Activated B cell treated with CpG ODN at 0.5 μM for 24 hours (primary cell): ENCODE measurements at places on chromosomes 12 and 14. TPM values are rescaled to one million over a fixed set of nuclear protein-coding genes. Genes with fewer than 3 reads are reported as not detected.

DNA sequence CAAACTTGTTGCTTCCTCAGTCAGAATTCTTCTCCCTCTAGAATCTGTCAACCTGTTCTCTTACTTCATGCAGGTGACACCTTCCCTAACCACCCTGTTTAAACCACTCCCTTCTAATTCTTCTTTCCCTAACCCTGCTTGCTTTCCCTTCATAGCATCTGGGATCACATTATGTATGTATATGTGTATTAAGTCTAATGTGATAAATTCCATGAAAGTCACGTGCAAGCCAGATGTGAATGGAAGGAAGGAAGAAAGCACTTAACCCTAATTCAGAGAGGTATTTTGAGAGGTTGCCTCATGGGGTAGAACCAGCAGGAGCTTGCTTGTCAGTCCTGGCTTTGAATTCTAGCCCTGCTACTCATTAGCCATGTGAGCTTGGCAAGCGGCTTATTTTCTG lies 340.0 kb downstream of the TRHDE start:
- DNase-seq = no peak

- DNase-seq = no peak
Measured at GRCh38 chr14:75258079-75258802, 20.4 kb upstream of the FOS start.

DNA sequence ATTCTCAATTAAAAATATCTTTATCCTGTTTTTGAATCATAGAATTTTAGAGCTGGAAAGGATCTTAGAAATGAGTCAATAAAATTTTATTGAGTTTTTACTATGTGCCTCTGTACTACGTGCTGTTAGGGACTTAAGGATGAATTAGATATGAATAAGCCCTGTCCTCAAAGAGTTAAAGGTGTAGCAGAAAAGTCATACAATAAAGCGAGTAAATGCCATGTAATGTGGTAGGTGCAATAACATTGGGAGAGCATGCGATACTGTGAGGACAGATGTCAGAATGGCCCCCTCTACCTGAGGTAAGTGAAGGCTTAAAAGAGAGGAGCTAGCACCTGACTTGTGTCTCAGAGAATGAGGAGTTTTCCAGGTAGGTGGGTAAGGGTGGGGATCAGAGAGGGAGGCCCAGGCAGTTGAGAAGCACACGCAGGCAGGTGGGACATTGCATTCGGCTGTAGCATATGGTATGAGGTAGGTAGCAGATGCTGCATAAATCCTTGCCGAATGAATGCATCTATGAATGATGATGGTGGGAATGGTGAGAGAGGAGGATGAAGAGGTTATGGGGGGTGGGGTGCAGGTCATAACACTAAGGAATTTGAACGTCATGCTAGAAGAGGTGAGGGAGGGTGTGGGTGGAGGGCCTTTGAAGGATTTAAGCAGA lies 35.4 kb upstream of the ATP23 start:
- no peak for DNase-seq

Gene DNAJC22
- not detected in 2 replicates for total RNA-seq

- no peak for DNase-seq
Measured at GRCh38 chr14:28059254-28059653, 707.3 kb upstream of the FOXG1 start.

GRCh38 chr12:46214668-46215436 lies 54.0 kb downstream of the SLC38A1 start:
- DNase-seq = no peak

GRCh38 chr12:101592921-101593320 lies 1.9 kb upstream of the MYBPC1 start:
- DNase-seq = no peak

GRCh38 chr12:47774663-47775062 lies 1.6 kb downstream of the SLC48A1 start:
- no peak for DNase-seq

DNA sequence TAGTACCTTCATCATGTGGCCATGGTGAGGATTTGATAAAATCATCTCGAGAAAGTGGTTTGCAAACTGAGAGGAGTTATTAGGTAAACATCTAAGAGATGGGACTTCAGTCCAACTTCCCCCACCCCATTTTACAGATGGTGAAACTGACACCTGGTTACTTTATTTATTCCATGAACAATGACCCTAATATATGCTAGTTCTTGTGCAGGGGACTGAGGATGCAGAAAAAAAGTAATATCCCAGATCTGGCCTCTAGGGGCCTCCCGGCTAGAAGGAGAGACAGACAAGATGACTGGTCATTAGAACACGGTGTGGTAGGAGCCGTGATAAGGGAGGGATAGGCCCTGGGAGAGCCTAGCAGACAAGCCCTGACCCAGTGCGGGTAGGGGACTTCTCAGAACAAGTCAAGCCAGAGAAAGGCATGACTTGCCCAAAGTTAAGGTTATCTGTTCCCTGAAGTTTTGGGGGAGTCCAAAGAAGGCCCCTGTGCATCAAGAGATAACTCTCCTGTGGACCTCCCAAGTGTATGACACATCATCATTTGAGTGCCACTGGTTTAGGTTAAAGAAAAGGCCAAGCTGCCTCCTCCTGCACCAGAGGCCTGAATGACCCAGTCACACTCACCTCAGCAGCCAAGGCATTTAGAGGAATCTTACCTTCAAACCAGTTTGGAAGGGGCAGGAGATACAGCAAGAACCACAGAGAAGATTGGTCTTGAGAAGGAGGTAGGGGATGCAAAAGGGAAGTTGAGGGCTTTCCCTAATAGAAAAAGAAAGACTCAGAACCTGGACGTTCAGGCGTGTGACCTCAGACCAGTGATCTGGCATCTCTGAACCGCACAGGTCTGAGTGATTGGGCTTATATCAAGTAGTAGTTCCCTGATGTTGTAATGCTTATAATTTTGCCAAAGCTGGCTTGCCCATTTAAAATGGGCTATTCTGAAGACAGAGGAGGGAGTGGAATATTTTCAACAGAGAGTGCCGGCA lies 1.6 kb downstream of the CMKLR1 start:
- no peak for DNase-seq

DNA sequence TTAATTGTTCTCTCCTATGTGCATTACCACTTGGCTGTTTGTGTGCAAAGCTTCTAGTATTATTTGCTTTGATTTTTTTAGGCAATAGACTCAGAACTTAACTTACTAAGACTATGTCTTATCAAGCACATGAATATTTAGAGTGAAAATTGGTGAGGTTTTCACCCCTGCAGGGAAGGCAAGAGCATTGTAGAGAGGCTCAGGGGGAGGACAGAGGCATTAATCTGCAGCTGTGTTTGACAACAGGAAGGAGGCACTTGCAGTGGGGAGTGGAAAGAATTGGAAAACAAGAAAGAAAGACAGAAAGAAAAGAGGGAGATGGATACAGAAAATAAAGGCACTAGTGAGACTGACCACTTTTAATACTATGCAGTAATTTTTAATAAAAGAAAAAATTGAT lies 431.6 kb downstream of the PDZRN4 start:
- DNase-seq = no peak

DNA sequence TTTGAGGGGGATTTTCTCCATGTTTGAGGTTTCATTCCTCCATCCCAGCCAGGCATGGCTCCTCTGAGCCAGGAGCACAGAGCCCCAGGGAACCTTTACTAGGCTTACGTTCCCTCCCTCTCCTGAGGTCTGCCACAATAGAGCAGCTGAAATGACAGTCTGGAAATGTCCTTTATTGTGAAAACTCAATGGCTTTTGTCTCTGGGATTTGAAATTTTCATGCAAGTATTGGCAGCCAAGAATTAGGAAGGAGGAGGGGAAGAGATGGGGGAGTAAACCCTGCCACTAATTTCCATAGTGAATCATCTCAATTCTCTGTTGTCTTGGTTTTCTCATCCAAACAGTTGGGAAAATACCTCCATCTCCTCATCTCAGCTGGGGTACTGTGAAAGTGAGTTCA lies 2.6 kb upstream of the PLEKHG3 start:
- DNase-seq = no peak

GRCh38 chr14:98252820-98253219 lies 1019.2 kb downstream of the BCL11B start:
- no peak for DNase-seq

GRCh38 chr12:76024102-76024781 lies 7.3 kb downstream of the PHLDA1 start:
- no peak for DNase-seq

Gene ADGRD1
- total RNA-seq = 0.46 and 0.47 TPM in 2 replicates

Gene ERBB3
- total RNA-seq = not detected in 2 replicates

- DNase-seq = no peak
Measured at GRCh38 chr14:36320897-36321381, 502 bp upstream of the MBIP start.

DNA sequence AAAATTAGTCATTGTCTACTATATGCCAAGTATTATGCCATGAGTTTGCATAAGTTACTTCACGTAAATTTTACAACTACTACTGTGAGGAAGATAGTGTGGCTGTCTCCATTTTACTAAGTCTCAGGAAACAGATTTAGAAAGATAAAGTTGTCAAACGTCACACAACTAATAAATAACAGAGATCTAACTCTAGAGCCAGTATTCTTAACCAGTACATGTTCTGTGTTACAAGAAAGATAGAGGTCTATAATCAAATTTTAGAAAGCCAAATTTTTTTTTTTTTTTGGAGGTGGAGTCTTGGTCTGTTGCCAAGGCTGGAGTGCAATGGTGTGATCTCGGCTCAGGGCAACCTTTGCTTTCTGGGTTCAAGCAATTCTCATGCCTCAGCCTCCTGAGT lies 14.2 kb downstream of the CLEC4C start:
- no peak for DNase-seq

DNA sequence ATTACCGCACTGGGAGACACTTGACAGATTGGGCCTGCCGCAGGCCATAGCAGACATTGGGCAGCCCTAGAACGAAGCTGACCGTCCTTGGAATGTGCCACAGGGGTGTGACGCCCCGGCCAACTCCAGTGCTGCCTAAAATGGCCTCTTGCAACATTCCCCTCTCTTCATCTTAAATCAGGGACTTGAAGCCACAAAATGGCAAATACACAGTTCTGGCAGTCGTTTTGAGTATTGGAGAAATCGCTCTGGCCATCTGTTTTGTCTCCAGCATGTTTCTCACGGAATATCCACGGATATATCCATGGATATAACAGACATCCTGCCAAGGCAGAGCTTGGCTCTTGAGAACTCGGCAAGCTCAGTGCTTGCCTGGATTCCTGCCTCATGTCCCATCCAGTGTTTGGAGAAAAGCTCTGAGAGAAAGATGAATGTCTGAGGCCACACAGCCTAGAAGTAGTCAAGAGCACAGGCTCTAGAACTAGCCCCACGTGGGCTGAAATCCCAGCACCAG lies 158.4 kb downstream of the CHST11 start:
- no peak for DNase-seq

DNA sequence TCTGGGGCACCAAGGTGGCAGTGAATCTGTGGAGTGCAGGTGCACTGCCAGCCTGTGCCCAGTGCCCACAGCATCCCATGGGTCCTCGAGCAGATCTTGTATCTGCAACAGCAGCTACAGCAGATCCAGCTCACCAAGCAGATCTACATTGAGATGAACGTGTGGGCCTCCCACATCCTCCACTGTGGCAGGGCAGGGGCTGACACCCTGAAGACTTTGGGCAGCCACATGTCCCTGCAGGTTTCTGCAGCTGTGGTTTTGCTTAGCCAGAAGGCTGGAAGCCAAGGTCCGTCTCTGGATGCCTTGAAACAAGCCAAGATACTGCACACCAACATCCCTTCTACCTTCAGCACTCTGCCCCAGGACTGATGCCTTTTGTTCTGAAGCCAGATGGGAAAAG lies 338.8 kb upstream of the OR4E1 start:
- no peak for DNase-seq

DNA sequence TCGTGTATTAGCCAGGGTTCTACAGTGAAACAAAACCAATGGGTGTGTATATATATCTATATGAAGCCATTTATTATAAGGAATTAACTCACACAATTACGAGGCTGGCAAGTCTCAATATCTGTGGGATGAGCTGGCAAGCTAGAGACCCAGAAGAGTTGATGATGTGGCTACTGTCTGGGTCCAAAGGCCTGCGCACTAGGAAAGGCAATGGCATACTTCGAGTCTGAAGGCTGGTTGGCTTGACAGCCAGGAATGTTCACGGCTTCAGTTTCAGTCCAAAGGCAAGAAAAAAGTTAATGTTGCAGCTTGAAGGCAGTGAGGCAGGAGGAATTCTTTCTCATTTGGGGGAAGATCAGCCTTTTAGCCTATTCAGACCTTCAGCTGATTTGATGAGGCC lies 893.3 kb upstream of the LRFN5 start:
- no peak for DNase-seq

- no peak for DNase-seq
Measured at GRCh38 chr12:88562846-88563582, 17.3 kb downstream of the KITLG start.

- no peak for DNase-seq
Measured at GRCh38 chr12:89092297-89092696, 260.0 kb downstream of the DUSP6 start.

Gene IL26
- not detected in 2 replicates for total RNA-seq

DNA sequence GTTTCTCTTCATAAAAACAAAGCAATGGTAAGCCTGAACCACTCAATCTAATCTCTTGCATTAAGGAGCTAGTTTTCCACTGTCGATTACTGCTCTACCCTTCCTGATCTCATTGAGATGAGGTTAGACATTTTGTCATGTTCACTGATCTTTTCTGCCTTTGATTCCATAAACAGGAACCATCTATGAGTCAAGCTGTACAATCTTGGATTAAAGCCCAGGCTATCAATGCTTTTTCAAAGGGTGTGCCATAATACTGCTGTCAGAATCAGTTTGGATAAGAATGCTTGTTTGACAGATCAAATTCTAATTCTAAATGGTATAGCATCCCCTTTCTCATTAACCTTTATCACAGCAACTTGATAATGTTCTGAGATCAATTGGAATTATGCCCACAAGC lies 16.1 kb downstream of the GRIP1 start:
- no peak for DNase-seq

DNA sequence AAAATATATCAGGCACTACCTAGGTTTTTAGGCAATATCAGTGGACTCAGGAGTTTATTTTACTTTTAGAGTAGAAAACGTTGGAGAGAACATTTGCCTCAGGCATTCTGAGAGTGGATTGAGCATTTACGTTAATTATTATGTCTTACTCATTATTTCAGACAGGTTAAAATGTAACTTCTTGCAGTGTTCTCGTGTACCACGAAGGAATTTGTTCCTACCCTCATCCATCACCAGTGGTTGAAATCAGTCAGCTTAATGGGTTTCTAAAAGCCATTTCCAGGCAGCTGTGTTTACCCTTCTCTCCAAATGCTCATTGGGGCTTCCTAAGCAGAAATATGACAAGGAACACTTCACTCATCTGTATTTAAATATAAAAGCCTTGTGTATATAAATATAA lies 9.1 kb upstream of the LDHB start:
- no peak for DNase-seq

- no peak for DNase-seq
Measured at GRCh38 chr14:71610149-71610548, 322.1 kb upstream of the RGS6 start.

- no peak for DNase-seq
Measured at GRCh38 chr14:64704143-64704742, at the start of gene PLEKHG3. PLEKHG3 (plus strand) TSS chr14:64704424; CDS start chr14:64727632, 23,208 bp downstream.

Gene RPGRIP1
- not detected in 2 replicates for total RNA-seq
